ENCODE measurements at places on chromosomes 3 and 15.

DNA sequence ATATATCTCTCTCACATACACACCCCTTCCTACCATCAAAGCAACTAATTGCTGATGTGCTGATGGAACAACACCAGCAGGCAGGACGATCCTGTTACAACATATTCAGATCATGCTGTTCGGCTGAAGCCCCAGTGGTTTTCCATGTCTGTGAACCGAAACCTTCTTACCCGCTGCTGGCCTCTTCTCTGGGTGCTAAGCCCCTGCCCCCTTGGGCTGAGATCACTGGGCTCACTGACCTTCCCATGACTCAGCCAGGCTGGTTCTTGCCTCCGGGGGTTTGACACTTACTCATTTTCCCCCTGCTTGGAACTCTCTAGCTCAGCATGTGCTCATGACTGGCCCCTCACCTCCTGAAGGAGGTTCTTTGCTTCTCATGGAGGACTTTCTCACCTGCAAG is 122.0 kb upstream of the RGMA start:
- no peak for DNase-seq

DNA sequence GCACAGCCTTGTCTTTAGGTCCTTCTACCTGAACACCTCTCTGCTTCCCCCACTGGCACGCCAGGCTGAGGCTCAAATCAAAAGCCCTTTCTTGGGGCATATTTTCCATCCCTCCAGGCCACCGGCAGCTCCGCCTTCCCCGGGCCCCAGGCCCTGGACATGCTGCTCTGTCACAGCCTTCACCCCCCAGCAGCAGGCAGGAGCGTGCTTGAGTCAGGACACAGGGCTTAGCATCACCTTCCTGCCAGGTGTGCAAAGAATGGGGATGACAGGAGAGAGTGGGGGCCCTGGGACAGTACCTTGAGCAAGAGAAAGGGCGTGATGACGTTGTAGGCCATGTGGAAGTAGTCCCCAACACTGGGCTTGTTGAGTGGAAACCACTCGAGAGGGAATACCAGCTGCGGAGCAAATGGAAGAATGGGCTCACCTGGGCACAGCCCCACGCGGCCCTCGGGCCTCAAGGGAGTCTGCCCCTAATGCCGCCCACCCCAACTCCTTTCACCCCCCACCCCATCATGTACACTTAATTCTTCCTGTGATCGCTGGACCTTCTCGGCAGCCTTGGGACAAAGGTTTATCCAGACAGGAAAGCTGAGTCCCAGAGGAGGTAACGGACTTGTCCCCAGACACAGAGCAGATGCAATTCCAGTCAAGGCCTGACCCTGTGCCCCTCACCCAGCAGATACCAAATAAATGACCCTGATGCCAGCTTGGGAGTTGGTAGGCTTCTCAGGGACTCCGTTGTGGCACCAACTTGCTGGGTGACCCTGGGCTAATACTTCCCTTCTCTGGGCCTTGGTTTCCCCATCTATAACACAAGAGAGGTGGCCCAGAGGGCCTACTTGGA is 9.1 kb upstream of the CALML4 start:
- DNase-seq = no peak

- DNase-seq = no peak
These were observed 486 bp downstream of the LSG1 start for GRCh38 chr3:194671511-194671899.

GRCh38 chr3:195226445-195226844 is 44.5 kb downstream of the XXYLT1 start:
- DNase-seq = no peak

DNA sequence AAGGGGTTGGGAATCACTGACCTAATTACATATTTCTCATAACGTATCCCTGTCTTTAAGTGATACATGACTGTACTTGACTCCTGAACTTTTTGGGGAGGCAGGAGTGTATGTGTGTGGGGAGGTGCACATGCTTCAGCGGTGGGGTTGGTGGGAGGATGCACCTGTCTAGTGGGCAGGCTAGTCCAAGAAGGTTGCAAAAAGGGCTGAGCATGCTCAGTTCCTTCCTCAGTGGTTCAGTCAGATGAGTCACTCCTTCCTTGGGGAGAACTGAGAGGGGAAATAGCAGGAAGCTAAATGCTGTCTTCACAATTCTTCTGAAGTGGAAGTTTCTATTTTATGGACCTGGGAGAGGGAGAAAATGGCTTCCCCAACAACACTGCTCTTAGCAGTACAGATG is 24.6 kb upstream of the AP4E1 start:
- no peak for DNase-seq

- no peak for DNase-seq
These were observed 50.5 kb downstream of the LDHAL6B start for GRCh38 chr15:59257140-59257539.

- no peak for DNase-seq
These were observed 135.3 kb downstream of the DIPK2A start for GRCh38 chr3:144106970-144107369.

DNA sequence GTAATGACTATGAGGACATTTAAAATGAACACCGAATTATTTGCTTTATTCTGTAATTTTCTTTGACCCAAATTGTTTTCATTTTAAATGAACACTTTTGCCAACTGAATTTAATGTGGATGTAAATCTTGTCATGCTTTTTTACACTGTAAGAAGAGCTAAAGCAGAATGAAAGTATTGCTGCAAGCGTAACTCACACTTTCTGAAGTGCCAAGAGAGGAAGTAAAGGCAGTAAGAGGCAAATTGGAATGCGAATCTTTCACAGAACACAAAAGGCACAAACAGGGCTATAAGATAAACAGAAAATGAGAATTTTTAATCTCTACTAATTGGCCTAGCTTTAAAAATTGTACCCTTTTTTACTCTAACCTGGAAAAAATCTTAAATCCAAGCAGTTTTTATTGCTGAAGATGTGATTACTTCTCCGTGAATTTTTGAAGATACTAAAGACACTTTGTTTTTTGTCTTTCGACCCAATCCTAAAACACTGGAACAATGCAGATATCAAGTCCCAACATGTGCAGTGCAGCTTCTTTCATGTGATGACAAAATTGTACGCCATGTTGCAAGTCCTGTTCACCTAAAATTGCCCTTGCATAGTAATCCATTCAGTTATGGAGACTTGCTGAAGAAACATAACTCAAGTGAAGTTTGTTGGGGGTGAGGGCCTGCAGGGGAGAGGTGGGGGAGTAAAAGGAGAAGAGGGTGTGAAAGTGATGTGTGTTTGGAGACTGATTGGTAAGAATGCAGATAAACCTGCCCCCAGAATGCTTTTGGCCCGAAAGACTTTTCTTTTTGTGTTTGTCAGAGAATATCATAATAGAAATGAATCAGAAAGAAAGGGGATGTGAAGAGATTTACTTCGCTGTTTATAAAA is 1.4 kb downstream of the ARID3B start:
- DNase-seq = no peak

- no peak for DNase-seq
These were observed 160.1 kb upstream of the IL12A start for GRCh38 chr3:159828542-159828943.

GRCh38 chr3:36698314-36698713 is 66.0 kb downstream of the DCLK3 start:
- no peak for DNase-seq

- no peak for DNase-seq
These were observed 21.7 kb downstream of the ATG3 start for GRCh38 chr3:112539825-112540650.

- DNase-seq = no peak
These were observed 19.0 kb upstream of the PRICKLE2 start for GRCh38 chr3:64244011-64244942.

DNA sequence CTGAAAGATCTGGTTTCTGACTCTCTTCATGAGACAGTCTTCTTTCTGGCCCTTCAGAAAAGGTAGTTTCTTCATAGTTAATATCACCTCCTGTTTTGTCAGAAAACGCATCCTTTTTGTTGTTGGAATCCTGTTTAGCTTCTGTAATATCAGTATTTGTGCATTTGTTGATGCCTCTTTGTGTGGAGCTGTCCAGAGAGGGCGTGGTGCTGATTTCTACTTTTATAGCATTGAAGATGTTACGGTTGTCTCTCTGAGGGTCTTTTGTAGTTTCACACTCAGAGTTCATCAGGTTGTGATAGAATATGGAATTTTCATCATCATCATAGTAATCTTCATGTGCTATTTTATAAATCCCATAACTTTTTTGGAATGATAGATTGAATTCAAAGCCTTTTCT is 8.9 kb downstream of the GPR149 start:
- DNase-seq = no peak

DNA sequence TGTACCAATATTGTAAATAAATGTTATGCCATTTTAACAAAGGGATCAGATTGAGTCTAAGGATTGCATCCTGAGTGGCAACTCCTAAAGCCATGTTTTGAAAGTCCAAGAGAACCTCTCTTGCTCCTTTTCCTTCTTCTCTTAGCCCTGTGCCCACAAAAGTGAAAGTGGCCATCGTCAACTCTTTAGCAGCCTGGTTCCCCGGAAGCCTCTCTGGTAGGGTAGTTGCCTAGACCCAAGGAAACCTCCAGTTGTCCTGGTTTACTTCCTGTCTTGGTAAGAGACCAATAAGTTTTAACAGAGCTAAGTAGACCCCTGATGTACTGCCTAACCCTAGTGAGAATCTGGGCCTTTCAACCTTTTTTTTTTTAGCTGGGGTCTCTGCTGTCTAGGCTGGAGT is 10.2 kb upstream of the ITPKA start:
- no peak for DNase-seq

GRCh38 chr3:45592830-45593707 is 1.5 kb upstream of the LIMD1 start:
- peak; percentile 50 for DNase-seq

DNA sequence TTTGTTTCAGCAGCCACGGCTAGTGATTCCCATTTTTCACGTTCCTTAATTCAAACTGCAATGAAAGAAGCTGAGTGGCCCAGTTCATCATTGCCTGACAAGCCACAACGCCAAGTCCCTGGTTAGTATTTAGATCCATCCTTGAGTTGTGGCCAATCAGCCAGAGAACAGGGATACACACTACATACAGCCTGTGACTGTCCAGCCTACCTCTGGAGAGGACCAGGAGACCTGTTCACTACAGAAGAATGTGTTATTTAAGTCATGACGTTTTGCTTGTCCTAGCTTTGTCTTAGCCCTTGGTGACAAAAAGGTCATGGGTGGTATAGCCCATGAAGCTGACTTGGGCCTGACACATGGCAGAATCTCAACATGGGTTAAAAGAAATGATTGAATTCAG is 2.7 kb upstream of the TPM1 start:
- no peak for DNase-seq

GRCh38 chr3:138314751-138315150 is 14.9 kb downstream of the NME9 start:
- no peak for DNase-seq

- no peak for DNase-seq
These were observed 51.6 kb upstream of the SLC6A11 start for GRCh38 chr3:10764259-10765051.

DNA sequence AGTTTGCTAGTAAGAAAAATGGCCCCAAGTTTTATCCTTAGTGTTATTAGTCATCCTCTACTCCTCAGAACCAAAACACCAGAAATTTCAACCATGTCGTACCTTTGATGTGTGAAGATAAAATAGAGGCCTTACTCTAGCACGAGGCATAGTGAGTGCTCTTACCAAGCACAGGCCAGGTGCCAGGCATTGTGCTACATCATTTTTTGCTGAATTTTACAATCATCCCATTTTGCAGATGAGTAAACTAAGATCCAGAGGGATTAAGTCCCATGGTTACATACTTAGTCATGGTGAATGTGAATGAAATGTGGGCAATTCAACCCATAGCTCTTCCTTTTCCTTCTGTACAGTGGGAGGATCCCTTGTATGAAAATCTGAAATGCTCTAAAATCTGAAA is 15.2 kb downstream of the LMCD1 start:
- no peak for DNase-seq

DNA sequence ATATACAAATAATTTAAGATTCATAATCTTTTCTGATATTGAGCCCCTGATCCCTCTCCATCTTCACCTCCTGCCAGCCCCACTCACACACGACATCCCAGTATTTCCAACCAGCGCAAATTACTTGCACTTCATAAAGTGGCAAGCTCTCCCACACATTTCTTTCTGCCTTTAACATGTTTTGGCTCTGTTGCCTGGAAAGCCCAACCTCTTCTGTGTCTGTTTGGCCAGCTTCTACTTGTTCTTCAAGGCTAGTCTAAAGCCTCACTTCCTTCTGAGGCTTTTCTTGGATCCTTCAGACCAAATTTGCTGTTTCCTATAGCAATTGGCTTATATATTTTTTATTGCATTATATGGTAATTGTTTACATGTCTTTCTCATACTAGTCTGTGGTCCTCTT is 5.1 kb upstream of the TM6SF1 start:
- DNase-seq = no peak

DNA sequence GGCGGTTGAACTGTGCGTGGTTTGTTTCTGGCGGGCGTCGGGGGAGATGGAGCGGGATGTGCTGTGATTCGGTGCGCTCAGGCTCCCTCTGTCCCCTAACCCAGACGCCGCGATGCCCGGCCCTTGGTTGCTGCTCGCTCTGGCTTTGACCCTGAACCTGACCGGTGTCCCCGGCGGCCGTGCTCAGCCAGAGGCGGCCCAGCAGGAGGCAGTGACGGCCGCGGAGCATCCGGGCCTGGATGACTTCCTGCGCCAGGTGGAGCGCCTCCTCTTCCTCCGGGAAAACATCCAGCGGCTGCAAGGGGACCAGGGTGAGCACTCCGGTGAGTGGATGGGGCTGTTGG is 1.2 kb downstream of the TRH start:
- DNase-seq = no peak

DNA sequence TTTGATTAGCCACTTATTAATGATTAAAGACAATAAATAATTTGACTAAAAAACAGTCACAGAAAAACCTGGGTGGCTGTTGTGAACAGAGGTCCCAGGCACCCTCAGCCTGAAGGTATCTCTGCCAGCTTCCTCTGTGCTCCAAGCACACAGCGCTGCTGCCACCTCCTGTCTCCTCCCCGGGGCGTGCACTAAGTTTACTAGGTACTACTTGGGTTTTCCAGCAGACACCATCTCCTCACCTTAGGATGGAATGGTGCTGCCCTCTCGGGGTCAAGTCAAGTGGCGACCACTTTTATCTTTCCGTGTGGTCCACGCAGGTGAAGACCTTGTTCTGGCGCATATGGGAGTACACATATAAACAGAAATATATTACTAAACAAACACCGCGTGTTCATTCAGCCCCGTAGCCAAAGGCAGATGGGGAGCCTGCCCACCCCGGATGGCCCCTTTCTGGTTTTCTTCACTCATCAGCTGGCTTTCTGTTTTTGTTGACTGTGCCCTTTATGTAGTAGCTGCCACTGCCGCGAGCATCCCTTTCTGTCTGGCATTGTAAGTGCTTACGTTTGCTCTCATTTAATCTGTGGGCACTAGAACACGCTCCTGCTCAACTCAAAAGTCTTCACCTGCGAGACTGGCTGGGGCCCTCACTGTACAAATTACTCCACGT is 128.0 kb downstream of the LRIG1 start:
- peak; percentile 9 for DNase-seq

- no peak for DNase-seq
These were observed 302.2 kb downstream of the NAALADL2 start for GRCh38 chr3:175161291-175161690.

Measured in naive thymus-derived CD4-positive, alpha-beta T cell (primary cell).